ENCODE measurements at places on chromosomes 12 and 14. TPM values are rescaled to one million over a fixed set of nuclear protein-coding genes. Genes with fewer than 3 reads are reported as not detected.

GRCh38 chr12:129563266-129563665, 340.6 kb downstream of the TMEM132D start:
- no peak overlapping the region for H3K27ac ChIP-seq
- DNase-seq = no peak
- no peak overlapping the region for H3K4me3 ChIP-seq
- H3K36me3 ChIP-seq = no peaks in the 10 kb centered on the region
- H3K27me3 ChIP-seq = no peaks in the 10 kb centered on the region

DNA sequence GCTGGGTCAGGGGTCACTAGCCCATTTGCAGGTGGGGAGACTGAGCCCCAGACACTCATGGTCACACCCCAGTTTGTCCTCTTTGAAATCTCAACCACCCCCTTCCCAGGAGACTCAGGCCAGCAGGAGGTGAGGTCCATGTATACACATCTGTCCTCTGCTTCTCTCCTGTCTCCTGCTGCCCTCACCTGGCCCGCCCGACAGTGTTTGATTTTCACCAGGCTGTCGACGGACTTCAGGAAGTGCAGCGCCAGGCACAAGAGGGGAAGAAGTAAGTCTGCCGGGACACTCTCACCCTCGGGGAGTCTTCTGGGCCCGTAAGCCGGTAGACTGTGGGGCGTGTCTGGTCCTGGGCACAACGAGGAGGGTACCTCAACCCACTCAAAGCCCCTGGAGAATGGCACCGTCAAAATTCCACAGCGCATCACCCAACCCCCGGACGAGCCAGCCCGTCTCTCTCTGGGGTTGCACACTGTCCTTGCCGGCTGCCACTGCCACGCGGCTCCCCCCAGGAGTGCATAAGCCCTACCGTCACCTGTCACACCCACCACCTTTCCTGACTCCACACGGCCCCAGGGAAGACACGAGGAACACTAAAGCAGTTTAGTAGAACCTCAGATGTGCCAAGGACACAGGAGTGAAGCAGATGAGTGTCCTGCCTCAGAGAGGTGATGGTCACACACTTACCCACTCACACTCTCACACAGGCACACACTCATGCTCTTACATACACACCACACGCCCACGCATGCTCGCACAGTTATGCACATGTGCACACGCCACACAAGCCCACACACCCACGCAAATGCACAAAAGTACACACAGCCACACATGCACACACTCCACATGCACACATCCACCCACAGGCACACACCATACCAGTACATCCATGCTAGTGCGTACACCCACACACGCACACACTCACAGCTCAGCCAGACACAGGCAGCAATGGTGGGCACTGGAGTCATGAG, 13.1 kb upstream of the SIVA1 start:
- no peak for DNase-seq
- no peak overlapping the region for H3K4me3 ChIP-seq
- no peak overlapping the region for H3K27ac ChIP-seq
- peaks cover 30% of the 10 kb centered on the region for H3K4me1 ChIP-seq
- no peaks in the 10 kb centered on the region for H3K27me3 ChIP-seq

- H3K4me1 ChIP-seq = no peaks in the 10 kb centered on the region
- no peaks in the 10 kb centered on the region for H3K36me3 ChIP-seq
- H3K27me3 ChIP-seq = no peaks in the 10 kb centered on the region
- no peak for DNase-seq
- no peak overlapping the region for H3K4me3 ChIP-seq
These were observed 18.2 kb downstream of the ANG start for GRCh38 chr14:20706657-20707355.

DNA sequence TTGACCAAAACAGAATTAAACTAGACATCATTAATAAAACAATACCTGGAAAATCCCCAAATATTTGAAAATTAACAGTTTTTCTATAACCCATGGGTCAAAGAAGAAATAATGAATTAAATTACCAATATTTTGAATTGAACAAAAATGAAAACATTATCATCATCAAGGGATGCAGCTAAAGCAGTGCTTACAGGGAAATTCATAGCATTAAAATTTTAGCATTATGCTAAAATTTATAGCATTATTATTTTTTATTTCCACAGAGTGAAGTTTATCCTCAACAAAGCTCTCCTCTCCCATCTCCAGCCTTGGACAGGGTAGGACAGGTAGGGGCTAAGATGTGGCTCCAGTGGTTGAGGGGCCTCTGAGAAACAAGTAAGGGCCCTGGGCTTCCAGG, 19.3 kb upstream of the M6PR start:
- no peaks in the 10 kb centered on the region for H3K4me1 ChIP-seq
- no peak for DNase-seq
- no peak overlapping the region for H3K4me3 ChIP-seq
- H3K27ac ChIP-seq = no peak overlapping the region
- H3K36me3 ChIP-seq = no peaks in the 10 kb centered on the region

- no peaks in the 10 kb centered on the region for H3K36me3 ChIP-seq
- peak overlapping the region; percentile 16 for H3K4me3 ChIP-seq
- H3K27ac ChIP-seq = no peak overlapping the region
- no peaks in the 10 kb centered on the region for H3K27me3 ChIP-seq
These were observed 91.9 kb downstream of the DAD1 start for GRCh38 chr14:22497144-22497423.

The MGST1 gene
- 84.8 TPM for polyA plus RNA-seq

The TRIAP1 gene
- polyA plus RNA-seq = 28.9 TPM

DNA sequence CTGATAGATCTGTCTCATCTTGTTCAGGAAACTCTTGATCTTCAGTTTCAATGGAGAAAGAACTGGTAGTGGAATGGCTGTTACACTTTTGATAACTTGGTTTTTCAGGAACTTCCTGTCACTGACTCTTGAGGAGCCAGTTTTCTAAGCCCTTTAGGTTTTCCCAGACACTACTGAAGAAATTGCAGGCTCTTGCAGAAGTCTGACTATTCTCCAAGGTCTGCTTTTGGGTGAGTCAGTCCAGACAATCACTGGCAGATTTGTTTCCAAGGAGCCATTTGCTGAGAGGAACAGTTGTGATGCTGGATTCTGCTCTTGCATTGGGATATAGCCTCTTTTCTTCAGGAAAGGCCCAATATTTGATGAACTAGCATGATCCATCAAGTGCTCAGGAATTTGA, 468.0 kb downstream of the FUT8 start:
- no peaks in the 10 kb centered on the region for H3K27me3 ChIP-seq
- H3K4me3 ChIP-seq = no peak overlapping the region
- no peak overlapping the region for H3K27ac ChIP-seq

The KRT74 gene
- not detected for polyA plus RNA-seq

DNA sequence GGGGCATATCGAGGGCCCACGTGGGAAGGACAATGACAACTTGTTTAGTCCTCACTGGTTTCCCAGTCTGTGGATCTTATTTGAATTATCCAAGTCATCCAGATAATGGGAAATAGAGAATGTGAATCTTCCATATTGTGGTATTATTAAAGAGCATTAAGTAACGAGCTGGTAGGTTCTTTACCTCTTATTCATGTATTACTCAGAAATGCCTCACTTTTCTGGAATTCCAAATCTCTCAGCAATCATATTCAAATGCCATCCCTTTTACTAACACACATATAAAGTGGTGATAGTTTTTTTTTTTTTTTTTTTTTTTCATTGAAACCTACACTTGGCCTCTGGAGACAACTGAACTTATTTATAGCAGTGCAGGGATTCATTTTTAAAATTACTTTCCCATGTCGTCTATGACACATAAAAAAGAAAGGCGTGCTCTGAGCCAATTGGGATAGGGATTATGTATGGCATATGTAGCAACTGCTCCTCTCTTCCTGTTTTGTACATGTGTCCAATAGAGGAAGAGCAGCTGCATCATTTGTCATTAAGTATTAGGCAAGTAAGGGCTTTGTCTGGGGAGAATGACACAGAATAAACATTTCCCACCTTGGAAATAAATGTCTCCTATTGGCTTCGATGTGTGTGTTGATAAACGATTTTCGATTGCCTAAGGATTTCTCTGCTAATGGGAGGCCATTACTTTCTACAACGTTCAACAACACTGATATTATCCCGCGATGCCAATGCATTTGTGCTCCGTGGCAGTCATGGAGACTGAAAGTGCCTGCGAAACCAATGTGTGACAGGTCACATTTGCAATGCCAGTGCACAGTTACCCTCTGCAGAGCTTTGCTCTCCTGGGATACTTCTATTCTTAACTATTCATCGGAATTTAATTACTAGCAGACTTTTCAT, 78.6 kb upstream of the IFNG-AS1 start:
- H3K4me1 ChIP-seq = no peaks in the 10 kb centered on the region
- H3K27ac ChIP-seq = peak overlapping the region; percentile 21
- H3K4me3 ChIP-seq = no peak overlapping the region

DNA sequence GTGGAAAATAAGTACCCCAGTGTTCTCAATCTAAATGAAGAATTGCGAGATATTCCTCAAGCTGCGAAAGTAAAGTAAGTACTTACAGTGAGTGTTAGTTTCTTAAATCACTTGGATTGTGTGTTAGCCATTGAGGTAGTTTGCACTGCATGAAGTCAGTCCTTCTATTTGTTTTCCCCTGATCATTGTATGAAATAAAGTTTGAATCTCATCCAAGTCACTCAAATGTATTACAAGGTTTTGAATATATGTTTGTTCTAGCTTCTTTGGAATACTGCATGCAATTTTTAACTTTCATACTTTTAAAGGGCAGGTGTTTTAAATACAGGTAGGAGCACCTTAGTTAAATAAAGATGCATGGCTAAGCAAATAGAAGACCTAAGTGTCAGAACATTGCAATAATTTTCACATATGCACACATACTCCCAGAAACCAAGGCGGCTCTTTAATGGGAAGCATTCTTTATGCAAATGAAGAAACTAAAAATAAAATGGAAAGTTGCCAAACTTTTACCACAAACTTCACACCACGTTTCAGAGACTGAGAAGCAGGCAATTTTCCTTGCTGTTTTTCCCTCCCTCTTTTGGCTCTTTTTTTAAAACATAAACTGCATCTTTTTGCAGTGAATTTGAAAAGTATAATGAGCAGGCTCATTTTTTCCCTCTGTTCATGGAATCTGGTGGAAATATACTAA, 105.6 kb downstream of the GPR135 start:
- peak overlapping the region; percentile 30 for H3K4me3 ChIP-seq
- H3K36me3 ChIP-seq = peaks cover 24% of the 10 kb centered on the region
- peak overlapping the region; percentile 90 for H3K27ac ChIP-seq
- no peak for DNase-seq
- H3K27me3 ChIP-seq = no peaks in the 10 kb centered on the region
- H3K4me1 ChIP-seq = peaks cover 72% of the 10 kb centered on the region

The TMEM63C gene
- polyA plus RNA-seq = under 0.01 TPM

- DNase-seq = no peak
- no peak overlapping the region for H3K27ac ChIP-seq
- H3K4me1 ChIP-seq = peaks cover 5% of the 10 kb centered on the region
- no peaks in the 10 kb centered on the region for H3K27me3 ChIP-seq
These were observed 15.0 kb upstream of the LTBP2 start for GRCh38 chr14:74627076-74627475.

DNA sequence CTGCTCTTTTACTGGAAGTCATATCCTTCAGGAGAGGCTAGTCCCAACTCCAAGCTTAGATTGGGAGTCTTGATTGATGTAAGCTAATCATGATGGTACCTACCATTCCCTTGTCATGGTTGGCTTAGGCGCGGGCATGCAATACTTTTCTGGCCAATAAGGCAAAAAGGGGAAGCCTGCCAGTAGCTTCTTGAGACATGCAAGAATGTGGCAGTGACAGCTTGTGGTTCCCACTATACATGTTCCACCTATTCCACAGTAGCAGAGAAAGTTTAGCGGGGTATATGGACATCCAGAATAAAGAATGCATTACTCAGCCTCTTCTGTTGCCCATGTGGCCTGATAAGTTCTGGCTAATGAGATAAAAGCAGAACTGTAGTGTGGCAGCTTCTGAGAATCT, 55.0 kb downstream of the AP5M1 start:
- H3K27ac ChIP-seq = no peak overlapping the region
- peaks cover 14% of the 10 kb centered on the region for H3K27me3 ChIP-seq
- no peaks in the 10 kb centered on the region for H3K4me1 ChIP-seq
- no peak overlapping the region for H3K4me3 ChIP-seq
- H3K36me3 ChIP-seq = no peaks in the 10 kb centered on the region

- H3K4me1 ChIP-seq = peaks cover 15% of the 10 kb centered on the region
- no peak overlapping the region for H3K27ac ChIP-seq
- H3K27me3 ChIP-seq = peaks cover 75% of the 10 kb centered on the region
- DNase-seq = no peak
- H3K36me3 ChIP-seq = no peaks in the 10 kb centered on the region
These were observed 7.7 kb downstream of the DDN start for GRCh38 chr12:48991247-48992050.

The DLK1 gene
- 7.8 TPM for polyA plus RNA-seq

The LGALS3 gene
- polyA plus RNA-seq = 288 TPM

The DPY19L2 gene
- polyA plus RNA-seq = 171 TPM

The REM2 gene
- 0.22 TPM for polyA plus RNA-seq

DNA sequence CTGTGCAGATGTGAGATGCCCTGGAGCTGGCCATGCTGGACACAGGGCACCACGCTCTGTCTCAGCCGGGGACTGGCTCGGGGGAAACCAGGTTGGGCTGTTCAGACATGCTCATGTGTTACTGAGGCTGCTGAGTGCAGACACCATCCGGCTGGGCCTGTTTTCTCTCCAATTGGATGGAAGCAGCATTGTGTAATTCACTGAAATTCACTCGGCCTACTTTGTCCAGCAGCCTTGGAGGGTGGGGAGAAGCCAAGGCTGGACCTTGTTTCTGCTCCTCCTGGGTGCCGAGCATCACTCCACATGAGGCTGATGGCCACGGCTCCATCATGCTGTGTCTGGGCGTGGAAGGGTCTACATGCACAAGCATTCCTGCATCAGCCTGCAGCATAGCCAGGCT, 130.7 kb downstream of the SMOC1 start:
- no peak for DNase-seq
- H3K36me3 ChIP-seq = no peaks in the 10 kb centered on the region
- no peak overlapping the region for H3K27ac ChIP-seq
- H3K4me1 ChIP-seq = no peaks in the 10 kb centered on the region
- no peak overlapping the region for H3K4me3 ChIP-seq
- no peaks in the 10 kb centered on the region for H3K27me3 ChIP-seq

DNA sequence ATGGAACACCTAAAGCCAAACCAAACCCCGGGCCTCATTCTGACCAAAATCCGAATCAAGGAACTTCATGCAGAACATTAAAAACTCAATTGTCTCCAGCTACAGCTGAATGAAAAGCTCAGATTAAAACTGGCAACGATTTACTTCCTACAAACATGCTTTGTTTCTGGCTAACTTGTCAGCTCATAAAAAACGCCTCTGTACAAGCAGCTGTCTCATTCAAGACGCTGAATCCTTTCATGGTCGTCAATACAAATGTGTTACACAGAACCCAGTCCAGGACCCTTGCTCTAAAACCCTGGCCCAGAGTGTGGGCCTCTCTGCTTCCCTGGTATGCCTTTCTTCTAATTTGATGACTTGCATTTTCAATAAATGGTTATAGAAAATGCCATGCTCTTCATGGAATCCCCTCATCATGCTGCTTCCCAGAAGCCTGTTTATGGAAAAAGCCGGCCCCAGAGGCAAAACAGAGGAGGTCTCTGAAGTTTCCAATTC, 183.1 kb downstream of the PHLDA1 start:
- no peaks in the 10 kb centered on the region for H3K36me3 ChIP-seq
- H3K27me3 ChIP-seq = no peaks in the 10 kb centered on the region
- H3K4me3 ChIP-seq = no peak overlapping the region
- peaks cover 19% of the 10 kb centered on the region for H3K4me1 ChIP-seq
- DNase-seq = no peak

Data from heart right ventricle (tissue), 16 donors.